ENCODE measurements at places on chromosomes 5 and 9.

- no peak for DNase-seq
Measured at GRCh38 chr9:127424676-127424999, 456 bp downstream of the ZNF79 start.

- no peak for DNase-seq
Measured at GRCh38 chr5:2981035-2981434, 229.6 kb upstream of the IRX2 start.

GRCh38 chr5:32432633-32433032 is 11.9 kb downstream of the ZFR start:
- DNase-seq, result no peak

DNA sequence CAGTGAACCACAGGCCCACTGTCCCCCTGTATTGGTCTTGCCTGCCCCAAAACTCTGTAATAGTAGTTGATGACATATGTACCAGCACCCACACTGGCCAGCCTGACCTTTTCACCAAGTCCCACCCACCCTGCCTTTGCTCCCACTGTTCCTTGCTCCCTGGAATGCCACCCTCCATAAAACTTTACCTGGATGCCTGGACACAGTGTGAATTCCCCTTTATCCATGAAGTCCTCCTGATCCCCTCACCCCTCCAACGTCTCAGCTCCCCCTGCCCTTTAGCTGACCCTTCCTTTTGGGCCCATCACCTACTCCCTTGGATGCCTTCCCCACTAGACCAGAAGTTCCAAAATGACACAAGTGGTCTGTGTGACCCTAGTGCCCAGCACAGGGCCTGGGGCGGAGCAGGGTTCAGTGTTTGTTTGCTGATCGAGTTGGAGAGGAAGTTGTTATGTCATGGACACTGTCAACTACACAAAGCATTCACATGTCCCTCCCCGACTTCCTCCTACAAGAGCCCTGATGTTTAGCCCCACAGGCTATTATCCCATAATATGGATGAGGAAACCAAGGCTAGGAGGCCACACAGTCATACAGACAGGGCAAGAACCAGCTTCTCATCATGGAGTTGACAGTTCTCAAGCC is 16.1 kb downstream of the AMBP start:
- DNase-seq, result peak; percentile 32

DNA sequence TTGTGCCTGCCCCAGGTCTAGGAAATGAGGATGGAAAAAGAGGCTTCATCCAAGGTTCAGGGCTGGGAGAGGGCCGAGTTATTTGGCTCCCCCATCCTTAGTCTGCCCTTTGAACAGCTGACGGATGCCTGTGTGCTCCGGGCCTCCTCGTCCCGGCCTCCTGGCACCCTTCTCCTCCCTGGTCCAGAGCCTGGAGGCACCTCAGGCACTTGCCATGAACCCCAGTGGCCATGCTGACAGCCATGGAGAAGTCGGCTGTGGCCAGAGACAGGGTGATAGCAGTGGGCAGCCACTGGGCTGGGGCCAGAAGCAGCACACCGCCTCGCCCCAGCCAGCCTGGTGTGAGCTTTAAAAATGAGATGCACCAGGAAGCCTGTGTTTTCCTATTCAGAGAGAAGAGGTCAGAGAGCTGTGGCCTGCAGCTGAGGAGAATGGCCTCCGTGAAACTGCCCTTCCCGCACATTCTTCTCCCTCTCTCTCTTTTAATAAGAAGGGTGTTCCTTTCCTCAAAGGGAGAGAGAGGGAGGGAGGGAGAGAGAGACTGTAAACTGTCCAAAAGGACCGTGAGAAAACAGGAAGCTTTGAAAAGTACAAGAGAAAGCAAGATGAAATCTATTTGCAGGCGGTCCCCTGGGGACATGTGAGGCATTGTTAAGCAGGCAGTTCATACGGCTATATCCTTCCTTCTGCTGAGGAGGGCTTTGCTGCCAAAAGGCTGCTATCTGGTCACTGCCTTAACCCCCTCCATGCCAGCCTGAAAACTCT is 55.3 kb downstream of the ZNF366 start:
- DNase-seq, result peak; percentile 86

- DNase-seq, result no peak
Measured at GRCh38 chr5:11411621-11412020, 492.6 kb downstream of the CTNND2 start.

DNA sequence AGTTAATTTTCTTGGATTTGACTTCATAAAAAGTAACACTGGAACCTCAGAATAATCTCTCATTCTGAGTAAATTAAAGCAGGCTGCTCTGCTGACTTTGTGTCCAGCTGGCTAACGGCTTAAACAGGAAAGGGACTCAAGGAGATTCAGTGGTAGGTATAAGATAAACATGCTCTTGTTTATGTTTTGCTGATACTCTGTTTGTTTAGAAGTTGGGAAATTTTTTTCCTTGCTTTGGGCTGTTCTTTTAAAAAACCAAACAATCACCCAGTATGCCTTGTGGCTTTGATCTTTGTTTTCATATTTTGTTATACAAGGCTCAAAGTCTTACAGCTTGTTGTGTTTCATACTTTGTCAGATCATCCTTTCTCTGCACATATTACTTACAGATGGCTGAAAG is 237.6 kb upstream of the RIOK2 start:
- DNase-seq, result no peak

DNA sequence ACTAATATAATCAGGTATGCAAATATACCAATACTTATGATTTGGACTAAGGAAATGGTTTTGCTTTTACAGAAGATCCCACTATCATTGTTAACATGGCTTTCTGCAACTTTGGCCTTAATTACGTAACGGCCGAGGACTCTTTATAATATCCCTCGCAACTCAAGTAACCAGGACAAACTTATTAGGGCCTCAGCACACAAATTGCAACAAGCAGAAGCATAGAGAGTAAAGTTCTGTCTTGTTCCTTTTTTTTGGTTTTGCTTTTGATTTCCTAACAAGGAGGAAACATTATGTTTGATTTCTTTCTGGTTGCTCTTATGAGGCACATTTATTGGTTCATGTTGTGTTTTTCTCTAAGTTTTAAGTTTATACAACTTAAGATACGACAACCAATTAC is 60.4 kb downstream of the RORB start:
- DNase-seq, result no peak

GRCh38 chr9:134366223-134367031 is 40.2 kb downstream of the RXRA start:
- DNase-seq, result peak; percentile 95

DNA sequence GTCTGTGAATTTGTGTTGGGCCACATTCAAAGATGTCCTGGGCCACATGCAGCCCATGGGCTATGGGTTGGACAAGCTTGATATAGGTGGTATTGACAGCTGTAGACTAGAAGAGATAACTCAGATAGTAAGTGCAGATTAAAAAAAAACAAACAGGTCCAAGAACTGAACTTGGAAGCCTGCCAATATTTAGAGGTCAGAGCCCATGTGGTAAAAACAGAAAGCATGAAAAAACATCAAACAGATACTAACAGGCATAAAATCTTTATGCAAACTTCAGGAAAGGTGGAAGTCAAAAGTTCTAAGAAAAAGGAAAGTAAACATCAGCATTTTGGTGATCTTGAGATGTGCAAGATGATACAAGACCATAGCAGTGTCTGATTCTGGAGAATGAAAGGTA is 155.1 kb upstream of the NR4A3 start:
- no peak for DNase-seq

DNA sequence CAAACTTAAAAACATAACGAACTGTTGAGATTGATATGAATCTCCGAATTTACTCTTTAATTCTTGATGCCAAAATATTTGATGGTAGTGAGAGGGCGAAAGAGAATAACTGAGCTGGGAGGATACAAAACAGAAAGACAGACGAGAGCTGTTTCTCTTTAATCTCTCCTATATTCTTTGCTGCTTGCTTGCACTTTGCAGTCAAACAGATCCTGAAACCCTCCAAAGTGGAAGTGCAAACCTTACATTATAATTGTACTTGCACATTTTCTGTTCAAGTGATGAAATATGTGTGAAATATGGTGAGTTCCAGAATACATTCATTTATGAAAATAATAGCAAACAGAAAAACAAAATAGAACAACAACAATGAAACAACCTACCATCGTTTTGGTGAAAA is 63.8 kb downstream of the PAM start:
- DNase-seq, result no peak

DNA sequence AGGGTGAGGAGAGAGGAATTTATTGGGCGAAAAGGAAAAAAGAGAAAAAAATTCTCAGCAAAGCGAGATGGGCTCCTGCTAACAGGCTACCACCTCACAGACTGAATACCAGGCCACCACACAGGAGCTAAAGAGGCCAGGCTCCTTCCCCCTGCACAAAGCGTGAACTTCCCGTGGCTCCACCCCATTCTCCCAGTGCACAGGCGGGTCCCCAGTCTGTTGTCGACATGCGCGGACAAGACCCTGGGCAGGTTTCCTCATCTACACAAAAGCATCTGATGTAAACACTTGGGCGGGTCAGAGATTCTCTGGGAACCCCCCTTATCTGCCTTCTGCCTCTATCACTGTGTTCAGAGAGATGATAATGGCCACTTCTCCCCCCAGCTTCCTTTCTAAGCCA is 34.2 kb downstream of the IL31RA start:
- DNase-seq, result no peak

GRCh38 chr5:44613936-44614335 is 194.8 kb upstream of the MRPS30 start:
- no peak for DNase-seq

GRCh38 chr5:53503562-53504218 is 23.3 kb downstream of the FST start:
- DNase-seq, result no peak

- no peak for DNase-seq
Measured at GRCh38 chr5:126122942-126123341, 300.3 kb upstream of the GRAMD2B start.

DNA sequence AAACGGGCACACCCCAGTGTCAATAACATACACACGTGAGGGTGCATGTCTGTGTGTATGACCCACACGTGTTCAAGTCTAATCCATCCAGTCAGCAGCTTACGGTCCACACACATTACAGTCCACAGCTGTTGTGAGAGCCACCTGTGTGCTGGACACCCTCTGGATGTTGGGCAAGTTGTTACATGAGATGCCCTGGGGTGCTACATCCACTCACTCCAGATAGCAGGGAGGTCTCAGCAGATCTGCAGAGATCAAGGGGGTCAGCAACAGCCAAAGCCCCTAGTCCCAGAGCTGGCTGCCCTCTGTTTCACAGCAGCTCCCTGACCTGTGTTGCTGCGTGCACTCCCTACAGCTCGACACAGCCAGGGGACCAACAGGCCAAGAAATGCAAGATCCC is 4.3 kb upstream of the AIF1L start:
- DNase-seq, result no peak

GRCh38 chr5:84622461-84622860 is 237.8 kb upstream of the EDIL3 start:
- DNase-seq, result no peak

GRCh38 chr9:133578524-133579441 is 30.4 kb downstream of the FAM163B start:
- DNase-seq, result no peak

DNA sequence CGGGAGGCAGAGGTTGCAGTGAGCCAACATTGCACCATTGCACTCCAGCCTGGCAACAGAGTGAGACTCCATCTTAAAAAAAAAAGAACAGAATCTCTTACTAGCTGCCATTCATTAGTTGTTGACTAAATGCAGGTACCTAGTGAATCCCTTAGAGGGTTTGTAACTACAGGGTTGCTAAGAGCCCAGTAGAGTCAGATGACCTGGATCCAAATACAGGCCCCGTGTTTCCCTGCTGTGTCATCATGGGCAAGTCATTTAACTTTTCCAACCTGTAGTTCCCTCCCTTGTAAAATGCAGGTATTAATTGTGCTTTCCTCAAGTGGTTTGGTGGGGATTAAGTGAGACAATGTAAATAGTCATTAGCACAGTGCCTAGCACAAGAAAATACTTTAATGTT is 32.8 kb downstream of the PLAC8L1 start:
- no peak for DNase-seq

DNA sequence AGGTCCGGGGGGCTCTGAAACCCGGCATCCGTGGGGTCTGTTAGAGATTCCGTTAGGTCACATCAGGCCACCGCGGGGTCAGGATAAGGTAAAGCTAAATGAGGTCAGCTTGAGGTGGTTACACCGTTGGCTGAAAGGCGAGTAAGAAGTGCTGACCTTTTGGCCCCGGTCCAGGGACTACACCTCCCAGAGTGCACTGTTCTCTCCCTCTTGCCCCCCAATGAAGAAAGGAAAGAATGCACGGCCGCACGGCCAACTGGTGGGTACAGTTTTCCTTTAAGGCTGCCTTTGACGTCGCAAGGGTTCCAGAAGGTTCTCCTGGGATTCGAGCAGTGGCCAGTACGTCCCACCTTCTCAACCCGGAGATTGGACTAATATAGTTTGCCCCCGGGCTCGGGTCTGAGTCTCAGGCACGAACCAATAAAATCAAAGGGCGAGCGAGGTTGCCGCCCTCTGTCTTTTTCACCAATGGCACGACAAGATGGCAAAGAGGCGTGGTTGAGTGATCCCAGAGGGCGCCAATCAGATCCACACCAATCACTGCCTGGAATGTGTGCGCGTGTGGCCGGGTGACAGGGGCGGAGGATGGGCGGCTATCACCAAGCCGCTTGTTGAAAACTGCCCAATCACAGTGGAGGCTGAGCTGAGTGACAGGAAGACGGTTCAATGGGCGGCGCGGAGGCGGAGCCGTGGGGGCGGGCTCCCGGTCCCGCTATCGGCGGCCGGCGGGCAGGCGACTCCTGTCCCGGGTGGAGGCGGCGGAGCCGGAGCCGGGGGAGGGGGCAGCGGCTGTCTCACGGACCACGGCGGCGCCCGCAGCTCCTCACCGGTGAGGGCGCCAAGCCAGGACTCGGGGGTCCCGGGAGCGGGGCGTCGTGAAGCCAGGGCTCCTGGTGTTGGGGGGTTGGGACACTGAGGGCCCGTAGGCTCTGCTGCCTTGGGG is at the start of gene DNAJB5:
Gene DNAJB5 (plus strand): TSS at position 743 of the 943 bp plus-strand sequence. CDS start 886 bp downstream, outside the sequence.
- peak; percentile 99 for DNase-seq

DNA sequence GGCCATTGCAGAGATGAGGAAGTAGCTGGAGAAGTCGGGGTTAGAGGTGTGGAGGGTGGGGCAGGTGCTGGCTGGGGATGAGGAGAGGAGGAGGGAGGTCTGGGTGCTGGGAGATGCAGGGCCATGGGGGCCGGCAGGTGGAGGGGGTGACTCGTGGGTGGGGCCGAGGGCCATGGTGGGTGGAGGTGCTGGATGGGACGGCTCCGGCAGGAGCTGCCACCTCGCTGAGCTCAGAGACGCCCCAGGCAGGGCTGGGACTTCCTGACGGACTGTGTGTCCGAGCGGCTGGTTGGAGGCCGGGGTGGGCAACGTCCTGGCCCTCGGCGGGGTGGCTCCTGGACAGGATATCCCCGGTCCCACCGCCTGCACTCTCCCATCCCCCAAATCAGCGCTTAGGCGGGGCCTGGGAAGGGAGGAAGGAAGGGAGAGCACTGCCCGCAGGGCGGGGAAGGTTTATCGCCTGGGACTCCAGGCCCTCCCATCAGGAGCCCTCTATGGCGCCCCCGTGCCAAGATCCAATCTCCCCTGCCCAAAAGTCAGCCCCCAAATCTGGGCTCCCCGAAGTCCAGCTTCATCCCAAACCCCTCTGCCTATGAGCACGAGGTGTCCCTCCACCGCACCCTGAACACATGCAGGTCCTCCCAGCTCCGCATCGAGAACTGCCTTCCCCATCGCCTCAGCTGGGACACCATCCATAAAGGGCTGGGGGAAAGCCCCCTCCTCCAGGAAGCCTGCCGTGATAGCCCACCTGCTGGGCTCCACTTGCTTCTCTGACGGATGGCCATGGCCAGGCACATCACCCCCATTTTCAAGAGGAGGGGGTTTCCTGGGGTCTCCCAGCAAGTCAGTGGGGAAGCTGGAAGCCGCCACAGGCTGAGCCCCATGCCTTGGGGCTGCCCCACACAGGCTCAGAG is 58.3 kb upstream of the NOTCH1 start:
- DNase-seq, result no peak

All from aorta (tissue), 5 donors.